Fibroblast of upper back skin (primary cell): ENCODE measurements at places on chromosomes 3 and 15.

GRCh38 chr3:23161896-23162570, 41.1 kb upstream of the UBE2E2 start:
- DNase-seq = no peak

GRCh38 chr3:152155246-152156020, 113.3 kb upstream of the MBNL1 start:
- DNase-seq = peak; percentile 50

GRCh38 chr15:67146875-67147381, 81.5 kb downstream of the SMAD3 start:
- peak; percentile 81 for DNase-seq

GRCh38 chr3:110567029-110567428, 504.6 kb upstream of the NECTIN3 start:
- no peak for DNase-seq

GRCh38 chr15:85444122-85444745, 63.8 kb downstream of the AKAP13 start:
- no peak for DNase-seq

- DNase-seq = no peak
These were observed 137.5 kb downstream of the OPA1 start for GRCh38 chr3:193730511-193730910.

GRCh38 chr3:111260878-111261277, 189.3 kb downstream of the NECTIN3 start:
- DNase-seq = no peak
